Amygdala (tissue), 56 donors: ENCODE measurements at places on chromosomes 5 and 9.

GRCh38 chr9:94907264-94907936 is 180.9 kb downstream of the AOPEP start:
- DNase-seq, result no peak

GRCh38 chr5:167998148-167998767 is 293.2 kb upstream of the WWC1 start:
- no peak for DNase-seq

- no peak for DNase-seq
Observed at GRCh38 chr5:108989761-108990392, 242.2 kb downstream of the FER start.

DNA sequence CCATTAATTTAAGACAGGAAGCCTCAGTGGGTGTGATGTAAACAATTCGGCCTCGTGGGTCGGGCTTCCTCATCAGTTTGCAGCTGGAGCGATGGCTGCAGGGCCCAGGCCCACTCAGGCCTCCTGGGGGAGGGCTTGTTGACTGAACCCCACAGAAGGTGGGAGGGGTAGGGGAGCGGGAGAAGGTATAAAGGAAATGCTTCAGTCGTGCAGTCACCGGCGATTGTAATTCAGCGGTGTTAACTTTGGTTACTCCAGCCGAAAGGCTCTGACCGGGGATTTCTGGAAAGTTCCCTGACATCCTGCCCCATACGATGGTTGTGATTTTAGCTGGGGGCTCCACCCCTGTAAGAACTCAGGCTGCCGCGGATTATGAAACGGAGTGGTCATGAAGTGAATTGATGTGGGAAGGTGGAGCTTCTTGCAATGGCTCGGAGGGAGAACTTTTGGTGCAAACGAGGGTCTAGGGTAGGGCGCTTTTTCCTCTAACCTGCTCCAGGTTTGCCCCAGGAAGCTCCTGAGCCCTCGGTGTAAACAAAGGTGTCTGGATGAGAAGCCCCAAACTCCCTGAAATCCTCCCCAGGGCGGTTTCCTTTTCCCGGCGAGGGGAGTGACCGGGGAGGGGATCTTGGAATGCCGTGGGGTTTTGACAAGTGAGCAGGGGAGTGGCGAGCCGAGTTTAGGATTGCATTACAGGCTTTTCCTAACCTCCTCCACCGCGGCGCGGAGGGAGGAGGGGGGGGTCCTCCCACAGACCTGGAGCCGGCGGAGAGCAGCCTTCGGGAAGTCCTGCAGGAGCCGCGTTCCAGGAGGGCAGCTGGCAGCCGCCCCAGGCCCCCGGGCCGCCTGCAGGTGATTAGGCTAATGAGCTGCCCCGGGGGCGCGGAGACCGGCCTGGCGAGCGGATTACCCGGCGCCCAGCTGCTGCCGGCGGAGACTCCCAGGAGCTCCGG is 215.5 kb downstream of the PDZD2 start:
- DNase-seq, result no peak

DNA sequence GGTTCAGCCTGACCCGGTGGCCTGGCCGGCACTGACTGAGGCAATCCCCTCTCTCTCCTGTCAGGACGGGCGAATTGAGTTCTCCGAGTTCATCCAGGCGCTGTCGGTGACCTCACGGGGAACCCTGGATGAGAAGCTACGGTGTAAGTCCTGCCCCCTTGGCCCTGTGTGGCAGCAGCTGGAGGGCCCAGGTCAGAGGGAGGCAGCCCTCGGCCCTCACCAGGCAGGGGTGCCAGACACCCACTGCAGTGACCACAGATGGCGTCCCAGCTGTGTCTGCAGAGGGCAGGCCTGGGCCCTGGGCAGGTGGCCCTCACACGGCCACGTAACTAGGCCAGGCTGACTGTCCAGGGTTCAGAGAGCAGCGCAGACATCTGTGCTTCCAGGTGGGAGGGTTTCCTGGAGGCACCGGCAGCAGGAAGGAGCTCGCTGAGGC is 45.9 kb upstream of the HMCN2 start:
- no peak for DNase-seq

- no peak for DNase-seq
Observed at GRCh38 chr9:130467316-130467715, 22.6 kb downstream of the ASS1 start.

DNA sequence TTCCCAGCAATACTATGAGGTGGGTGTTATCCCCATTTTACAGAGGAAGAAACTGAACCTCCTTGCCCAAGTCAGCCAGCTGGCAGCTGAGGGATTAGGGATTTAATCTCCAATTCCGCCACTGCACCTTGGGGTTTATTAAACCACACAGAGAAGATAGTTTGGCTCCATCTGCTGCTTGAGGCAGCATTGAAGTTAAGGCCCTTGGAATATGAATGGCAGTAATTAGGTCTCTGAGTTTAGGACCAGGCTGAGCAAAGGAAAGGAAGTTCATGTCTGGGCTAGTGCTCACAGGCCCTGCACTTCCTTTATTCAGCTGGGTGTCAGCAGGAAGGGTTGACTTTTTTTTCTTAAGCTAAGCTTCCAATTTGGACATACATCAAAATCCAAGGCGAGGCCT is 86.9 kb upstream of the GDNF start:
- DNase-seq, result no peak

DNA sequence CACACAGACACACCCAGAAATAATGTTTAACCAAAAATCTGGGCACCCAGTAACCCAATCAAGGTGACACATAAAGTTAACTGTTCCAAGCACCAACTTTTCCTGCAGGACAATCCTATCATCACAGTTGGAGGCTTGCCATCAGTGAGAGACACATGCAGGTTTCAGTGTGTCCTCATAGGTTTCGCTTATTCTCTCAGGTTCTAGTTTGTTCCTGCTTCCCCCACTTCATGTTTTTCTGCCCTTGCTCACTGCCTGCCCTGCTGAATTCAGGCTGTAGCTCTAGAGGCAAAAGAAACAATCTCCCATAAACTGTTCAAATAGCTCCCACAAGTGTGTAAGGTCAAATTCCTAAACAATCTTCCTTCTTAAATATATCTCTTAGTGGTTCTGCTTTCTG is 20.0 kb upstream of the SHISAL2B start:
- DNase-seq, result no peak

DNA sequence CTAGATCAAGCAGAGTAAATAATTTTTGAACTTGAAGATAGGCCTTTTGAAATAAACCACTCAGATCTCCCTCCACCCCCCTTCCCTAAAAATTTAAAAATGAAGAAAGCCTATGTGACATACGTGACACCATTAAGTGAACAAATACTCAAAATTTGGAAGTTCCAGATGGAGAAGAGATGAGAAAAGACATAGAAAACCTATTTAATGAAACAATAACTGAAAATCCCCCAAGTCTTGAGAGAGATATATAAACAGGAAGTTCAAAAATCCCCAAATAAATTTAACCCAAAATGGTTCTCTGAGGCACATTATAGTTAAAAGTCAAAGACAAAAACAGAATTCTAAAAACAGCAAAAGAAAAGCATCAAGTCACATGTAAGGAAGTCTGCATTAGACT is 428.6 kb downstream of the PSAT1 start:
- DNase-seq, result no peak

DNA sequence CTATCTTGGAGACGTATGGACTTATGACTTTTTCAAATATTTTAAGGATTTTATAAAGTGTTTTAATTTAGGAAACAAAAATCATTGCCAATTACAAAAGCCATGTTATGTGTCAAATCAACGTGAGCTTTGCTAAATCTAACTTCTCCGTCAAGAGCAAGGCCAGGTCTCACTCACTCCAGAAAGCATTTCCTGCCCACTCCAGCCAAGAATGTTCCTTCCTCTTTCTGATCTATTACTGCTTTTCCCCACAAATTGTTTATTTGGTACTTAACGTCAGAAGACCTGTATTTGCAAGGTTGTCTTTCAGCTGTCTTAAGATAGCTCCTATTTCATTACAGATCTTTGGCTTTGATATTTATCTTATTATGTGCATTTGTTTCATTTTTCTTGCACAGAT is 193.5 kb upstream of the HAPLN1 start:
- DNase-seq, result no peak

GRCh38 chr9:134240361-134240760 is 76.0 kb upstream of the RNU6ATAC start:
- no peak for DNase-seq

- no peak for DNase-seq
Observed at GRCh38 chr5:79837761-79838551, 148.3 kb downstream of the CMYA5 start.

DNA sequence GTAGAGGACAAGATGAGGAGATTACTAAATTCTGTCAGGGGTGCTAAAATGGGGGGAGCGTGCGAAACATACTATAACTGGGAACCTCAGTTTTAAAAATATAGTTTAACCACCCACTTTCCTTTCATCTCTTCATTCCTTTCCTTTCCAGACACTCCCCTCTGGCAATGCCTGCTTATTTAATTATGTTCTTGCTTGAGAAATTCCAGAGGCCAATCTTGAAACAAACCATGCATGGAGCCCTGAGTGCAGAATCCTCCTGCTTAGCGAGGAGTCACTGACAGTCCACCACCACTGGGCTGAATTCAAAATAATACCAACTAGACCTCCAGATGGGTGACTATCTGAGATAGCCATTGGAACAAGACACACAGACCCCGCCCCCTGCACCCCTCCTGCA is 29.7 kb upstream of the C9orf72 start:
- no peak for DNase-seq

DNA sequence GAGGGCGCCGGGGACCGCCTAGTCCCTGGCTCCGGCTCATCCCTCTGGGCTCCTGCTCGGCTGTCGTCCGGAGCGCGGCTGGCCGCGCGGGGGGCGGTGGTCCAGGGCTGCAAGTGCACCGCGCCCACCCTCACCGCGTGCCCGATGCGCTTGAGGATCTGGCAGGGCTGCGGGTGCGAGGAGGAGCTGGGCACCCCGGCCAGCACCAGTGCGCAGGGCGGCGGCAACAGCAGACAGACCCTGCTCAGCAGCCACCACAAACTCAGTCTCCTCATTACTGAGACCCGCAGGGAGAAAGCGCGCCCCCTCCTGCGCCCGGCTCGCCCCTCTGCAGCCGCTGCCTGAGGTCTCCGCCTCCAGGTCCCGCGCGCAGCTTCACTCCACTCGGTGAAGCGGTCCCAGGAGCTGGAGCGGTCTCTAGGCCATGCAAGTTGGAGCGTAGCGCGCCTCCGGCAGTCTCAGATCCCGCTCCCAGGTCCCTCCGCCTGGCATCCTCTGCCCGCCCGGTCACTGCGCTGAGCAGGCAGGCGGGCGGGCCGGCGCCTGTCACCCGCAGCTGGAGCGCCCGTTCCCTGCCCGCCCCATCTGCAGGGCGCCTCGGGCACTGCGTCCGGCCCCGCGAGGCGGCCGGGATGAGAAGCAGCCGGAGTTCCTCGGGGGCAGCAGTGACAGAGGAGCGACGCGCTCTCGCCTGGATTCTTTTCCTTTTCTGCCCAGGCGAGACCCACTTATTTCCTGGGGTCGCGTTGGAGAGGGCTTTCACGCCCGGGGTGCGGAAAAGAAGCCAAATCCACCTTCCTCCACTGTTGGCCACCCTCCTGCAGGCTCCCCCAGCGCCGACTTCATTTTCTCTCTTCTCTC is 512 bp downstream of the GRIN3A start:
- DNase-seq, result no peak

GRCh38 chr9:36940881-36941280 is 93.2 kb downstream of the PAX5 start:
- DNase-seq, result no peak

GRCh38 chr9:137694962-137695875 is 76.4 kb downstream of the EHMT1 start:
- no peak for DNase-seq

GRCh38 chr5:95035891-95036685 is 248.8 kb downstream of the MCTP1 start:
- DNase-seq, result no peak
